ENCODE measurements at places on chromosomes 1 and 21.

- no peak for DNase-seq
Measured at GRCh38 chr1:179807691-179808485, 64.8 kb downstream of the FAM163A start.

GRCh38 chr1:27332536-27333281 is 9.1 kb upstream of the SYTL1 start:
- peak; percentile 65 for DNase-seq

DNA sequence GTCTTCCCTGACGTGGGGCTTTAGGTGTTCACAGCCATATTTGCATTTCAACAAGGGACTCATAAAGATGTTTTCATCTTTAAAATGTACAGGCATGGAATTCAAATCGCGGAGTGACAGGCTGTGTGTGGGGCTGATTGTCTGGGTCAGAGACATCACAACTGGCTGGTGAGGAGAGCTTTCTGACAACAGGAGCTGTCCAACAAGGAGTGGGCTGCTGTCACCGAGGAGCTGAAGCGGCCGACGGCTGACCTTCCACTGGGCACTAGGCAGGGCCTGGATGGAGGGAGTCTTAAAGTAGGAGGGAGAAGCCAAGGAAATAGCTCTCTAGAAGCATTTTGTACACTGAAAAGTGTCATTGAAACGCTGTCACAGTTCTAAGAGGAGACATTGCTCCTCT is 30.5 kb upstream of the SCMH1 start:
- DNase-seq: no peak

- no peak for DNase-seq
Measured at GRCh38 chr1:76865696-76866286, 1.5 kb upstream of the ST6GALNAC5 start.

DNA sequence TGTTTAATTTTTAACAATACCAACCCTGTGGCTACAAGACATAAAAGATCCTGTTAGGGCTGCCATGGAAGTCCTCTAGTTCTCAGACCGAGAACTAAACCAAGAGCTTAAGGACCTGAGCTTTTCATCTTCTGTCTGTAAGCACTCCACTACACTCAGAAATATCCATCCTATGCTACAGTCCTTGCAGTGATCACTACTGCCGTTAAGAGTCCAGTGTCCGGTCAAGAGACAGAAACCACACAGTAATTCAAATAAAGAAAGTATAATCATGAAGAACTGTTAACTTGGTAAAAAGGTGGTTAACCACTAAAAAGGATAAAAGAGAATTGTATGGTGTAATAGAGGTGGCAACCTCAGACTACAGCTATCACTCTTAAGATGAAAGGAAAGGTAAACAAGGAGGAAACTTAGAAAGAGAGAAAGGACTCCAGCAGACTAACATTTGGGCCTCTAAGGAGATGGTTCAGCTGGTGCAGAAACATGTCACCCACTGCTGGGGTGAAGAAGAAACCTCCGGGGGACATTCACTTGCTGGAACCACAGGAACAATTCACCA is 22.1 kb upstream of the PRDX6 start:
- DNase-seq: no peak

GRCh38 chr21:43827015-43827611 is 37.7 kb downstream of the RRP1 start:
- no peak for DNase-seq

DNA sequence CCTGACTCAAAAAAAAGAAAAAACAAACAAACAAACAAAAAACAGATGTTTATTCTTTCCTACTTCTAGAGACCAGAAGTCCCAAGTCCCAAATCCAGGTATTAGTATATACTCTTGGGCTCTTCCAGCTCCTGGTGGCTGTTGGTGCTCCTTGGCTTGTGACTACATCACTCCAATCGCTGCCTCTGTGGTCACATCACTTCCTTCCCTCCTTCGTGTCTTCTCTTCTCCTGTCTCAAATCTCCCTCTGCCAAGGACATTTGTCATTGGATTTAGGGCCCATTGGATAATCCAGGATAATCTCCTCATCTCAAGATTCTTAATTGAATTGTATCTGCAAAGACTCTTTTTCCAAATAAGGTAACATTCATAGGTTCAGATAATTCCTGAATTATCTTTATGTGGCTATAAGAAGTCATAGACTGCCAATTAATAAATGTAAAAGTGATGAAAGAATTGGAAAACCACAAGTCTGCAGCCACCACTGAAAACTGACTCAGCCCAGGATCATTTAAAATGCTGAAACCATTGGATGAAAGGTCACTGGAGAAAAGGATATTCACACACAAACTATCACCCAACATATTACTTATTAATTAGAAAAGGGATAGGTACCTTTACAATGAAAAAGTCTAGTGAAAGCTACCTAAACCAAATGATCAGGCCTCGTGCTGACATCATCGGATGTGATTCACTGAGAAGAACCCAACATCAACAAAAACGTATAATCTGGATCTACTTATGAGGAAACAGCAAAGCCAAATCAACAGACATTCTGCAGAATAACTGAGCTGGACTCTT is 67.1 kb downstream of the ZNF281 start:
- no peak for DNase-seq

DNA sequence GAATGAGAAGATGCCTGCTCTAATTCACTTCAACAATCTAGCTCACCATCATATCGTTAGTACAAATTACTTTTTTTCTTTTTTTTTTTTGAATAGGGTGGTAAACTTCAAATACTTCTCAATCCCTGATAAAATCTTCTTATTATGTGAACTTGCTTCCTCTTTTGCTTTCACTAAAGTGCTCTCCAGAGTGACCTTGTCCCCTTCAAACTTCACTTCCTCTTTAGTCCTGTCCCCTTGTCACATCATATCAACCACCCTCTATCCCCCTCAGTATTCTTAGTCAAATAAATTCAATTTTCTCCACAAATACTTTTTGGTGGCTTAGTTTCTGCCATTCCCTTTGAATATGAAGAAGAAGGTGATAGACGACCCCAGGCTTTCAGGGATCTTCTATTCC is 124.9 kb upstream of the PLXNA2 start:
- DNase-seq: no peak

GRCh38 chr1:200850554-200850953 is 22.2 kb upstream of the GPR25 start:
- DNase-seq: no peak

DNA sequence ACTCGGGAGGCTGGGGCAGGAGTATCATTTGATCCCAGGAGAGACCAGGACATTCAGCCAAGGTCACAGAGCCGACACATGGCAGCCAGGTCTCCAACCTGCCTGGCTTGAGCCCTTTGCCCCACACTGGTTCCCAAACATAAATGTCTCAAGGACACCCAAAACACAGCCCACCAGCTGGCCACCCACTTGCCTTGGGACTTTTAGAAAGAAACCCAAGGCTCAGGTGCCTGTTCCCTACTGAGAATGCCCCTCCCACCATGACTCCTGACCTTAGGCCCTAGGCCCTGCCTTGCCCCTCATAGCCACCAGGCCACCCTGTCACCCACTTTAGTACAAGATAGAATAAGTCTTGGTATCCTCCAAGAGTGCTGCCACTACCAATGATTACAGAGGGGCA is 41.9 kb upstream of the LRP8 start:
- no peak for DNase-seq

DNA sequence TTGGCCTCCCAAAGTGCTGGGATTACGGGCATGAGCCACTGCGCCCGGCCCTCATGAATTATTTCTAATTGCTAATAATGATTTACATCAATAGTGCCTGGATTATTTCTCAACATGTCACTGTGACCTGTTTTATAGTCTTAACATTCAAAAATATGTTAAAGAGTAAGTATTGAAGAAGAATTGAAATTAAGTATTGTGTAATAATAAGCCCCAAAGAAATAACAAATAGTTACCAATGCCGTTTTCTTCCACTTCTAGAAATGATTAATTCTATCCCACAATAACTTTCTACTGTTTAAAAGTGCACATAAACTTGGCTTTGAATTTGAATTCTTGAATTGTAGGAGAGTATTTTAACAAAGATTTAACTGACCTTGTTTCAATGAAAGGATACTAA is 19.5 kb downstream of the SPATA17 start:
- no peak for DNase-seq

GRCh38 chr1:203366476-203366875 is 15.6 kb upstream of the FMOD start:
- no peak for DNase-seq

GRCh38 chr1:923991-924655 is 400 bp downstream of the SAMD11 start:
- no peak for DNase-seq

All from T-helper 9 cell (primary cell).